ENCODE measurements at places on chromosomes 5 and 9. TPM values are rescaled to one million over a fixed set of nuclear protein-coding genes. Genes with fewer than 3 reads are reported as not detected.

DNA sequence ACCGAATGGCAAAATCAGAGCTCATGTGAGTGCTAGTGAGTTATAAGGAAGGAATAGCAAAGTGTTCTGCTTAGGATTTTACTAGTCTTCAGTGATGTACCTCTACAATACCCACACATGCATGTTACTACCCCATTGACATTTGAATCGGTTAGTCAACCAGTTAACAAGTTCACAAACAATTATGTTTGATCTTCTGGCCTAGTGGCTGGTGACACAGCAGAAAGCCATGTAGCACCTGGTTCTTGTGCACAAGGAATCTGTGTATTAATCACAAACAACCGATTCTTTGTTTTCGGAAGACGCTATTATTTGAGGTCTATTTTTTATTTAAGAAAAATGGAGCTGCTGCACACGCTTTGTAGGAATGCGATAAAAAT is 41.9 kb downstream of the NTRK2 start:
- H3K27me3 ChIP-seq = no peaks in the 10 kb centered on the region
- H3K36me3 ChIP-seq = no peaks in the 10 kb centered on the region
- no peak for DNase-seq
- no peaks in the 10 kb centered on the region for H3K4me1 ChIP-seq
- no peak overlapping the region for H3K4me3 ChIP-seq

GRCh38 chr9:81474792-81475191 is 214.6 kb downstream of the TLE1 start:
- no peaks in the 10 kb centered on the region for H3K27me3 ChIP-seq
- H3K4me1 ChIP-seq = no peaks in the 10 kb centered on the region
- no peak for DNase-seq
- no peak overlapping the region for H3K4me3 ChIP-seq
- H3K27ac ChIP-seq = no peak overlapping the region

DNA sequence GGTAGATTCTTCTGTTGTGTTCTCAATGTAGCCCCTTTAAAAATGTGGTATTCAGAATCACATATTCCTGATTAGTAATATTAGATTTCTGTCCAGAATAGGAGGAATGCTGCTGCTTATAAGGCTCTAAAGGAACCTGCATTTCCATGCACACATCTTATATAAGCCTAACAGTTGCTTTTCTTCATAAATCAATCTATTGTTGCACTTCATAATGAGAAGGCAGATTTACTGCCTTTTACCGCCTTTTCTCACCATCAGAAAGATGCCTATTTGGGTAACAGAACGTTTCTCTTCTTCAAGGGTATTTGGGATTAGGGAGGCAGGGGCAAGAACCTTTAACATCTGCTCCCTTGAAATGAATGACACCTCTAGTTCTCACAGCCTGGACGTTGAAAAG is 243.4 kb downstream of the MLLT3 start:
- no peaks in the 10 kb centered on the region for H3K27me3 ChIP-seq
- H3K4me3 ChIP-seq = no peak overlapping the region
- H3K4me1 ChIP-seq = no peaks in the 10 kb centered on the region
- no peak overlapping the region for H3K27ac ChIP-seq

DNA sequence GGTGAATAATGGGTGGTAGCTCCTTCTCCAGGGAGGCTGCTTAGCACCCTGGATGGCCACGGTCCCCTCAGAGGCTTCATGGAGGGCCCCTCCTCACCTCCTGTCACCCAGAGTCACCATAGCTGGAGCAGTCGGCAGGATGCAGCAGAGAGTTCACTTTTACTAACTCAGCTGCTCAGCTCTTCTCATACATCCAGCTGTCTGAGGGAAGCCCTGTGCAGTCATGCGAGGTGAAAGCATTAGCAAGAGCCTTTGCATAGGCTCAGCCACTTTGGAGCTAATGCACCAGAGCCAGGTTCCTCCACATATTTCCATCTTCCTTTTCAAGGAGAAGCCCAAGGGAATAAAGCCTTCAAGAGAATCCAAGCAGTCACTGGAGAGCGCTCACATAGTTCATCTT is 499.2 kb downstream of the BNC2 start:
- no peaks in the 10 kb centered on the region for H3K4me1 ChIP-seq
- DNase-seq = no peak
- H3K27me3 ChIP-seq = no peaks in the 10 kb centered on the region
- no peaks in the 10 kb centered on the region for H3K36me3 ChIP-seq
- no peak overlapping the region for H3K27ac ChIP-seq

DNA sequence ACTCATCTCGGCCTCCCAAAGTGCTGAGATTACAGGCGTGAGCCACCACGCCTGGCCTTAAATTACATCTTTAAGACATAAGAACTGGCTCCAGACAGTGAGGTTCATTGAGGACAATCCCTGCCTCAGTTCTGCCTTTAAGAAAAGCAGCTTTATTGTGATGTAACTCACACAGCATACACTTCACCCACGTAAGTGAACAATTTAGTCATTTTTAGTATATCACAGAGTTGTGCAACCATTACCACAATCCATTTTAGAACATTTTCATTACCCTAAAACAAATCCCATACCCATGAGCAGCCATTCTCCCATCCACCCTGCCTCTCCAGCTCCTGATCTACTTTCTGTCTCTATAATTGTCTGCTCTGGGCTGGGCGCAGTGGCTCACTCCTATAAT is 24.0 kb upstream of the LTC4S start:
- H3K27me3 ChIP-seq = no peaks in the 10 kb centered on the region
- DNase-seq = no peak
- no peak overlapping the region for H3K4me3 ChIP-seq
- H3K4me1 ChIP-seq = peaks cover 19% of the 10 kb centered on the region

DNA sequence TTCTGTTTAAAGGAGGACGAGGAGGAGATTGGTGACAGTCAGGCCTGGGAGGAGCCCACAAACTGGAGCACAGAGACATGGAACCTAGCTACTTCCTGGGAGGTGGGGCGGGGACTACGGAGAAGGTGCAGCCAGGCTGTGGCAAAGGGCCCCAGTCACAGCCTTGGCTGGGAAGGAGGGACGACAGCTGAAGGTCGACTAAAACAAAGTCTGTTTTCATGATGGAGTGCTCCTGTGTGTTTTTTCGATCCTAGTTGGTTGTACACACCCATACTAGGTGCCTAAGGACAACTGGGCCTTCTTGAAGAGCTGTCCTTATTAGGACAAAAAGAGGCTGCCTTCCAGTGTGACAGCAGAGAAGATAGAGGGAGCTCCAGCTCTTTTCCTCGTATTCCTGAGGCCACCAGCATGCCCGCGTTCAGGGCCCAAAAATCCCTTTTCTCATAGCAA is 2.9 kb downstream of the CCDC107 start:
- no peaks in the 10 kb centered on the region for H3K36me3 ChIP-seq
- no peaks in the 10 kb centered on the region for H3K27me3 ChIP-seq
- peaks cover 36% of the 10 kb centered on the region for H3K4me1 ChIP-seq
- H3K27ac ChIP-seq = peak overlapping the region; percentile 96
- no peak for DNase-seq

Gene PCA3
- not detected for total RNA-seq

Gene ADAMTS19
- total RNA-seq = 1.7 TPM

Gene HNRNPAB
- 92.6 TPM for total RNA-seq

Gene NDUFS6
- total RNA-seq = 26.8 TPM
